ENCODE measurements at places on chromosomes 6 and 20. TPM values are rescaled to one million over a fixed set of nuclear protein-coding genes. Genes with fewer than 3 reads are reported as not detected.
A peak's percentile ranks its signal among the peaks of the same experiment; 100 is the strongest.

The TRIM15 gene
- total RNA-seq = not detected

- no peak for DNase-seq
Observed at GRCh38 chr20:11020712-11021111, 346.9 kb upstream of the JAG1 start.

The C6orf52 gene
- total RNA-seq = 0.89 TPM

The NOX3 gene
- total RNA-seq = not detected

GRCh38 chr6:137780447-137781034 lies 86.5 kb upstream of the TNFAIP3 start:
- no peak for DNase-seq

The HNF4A gene
- not detected for total RNA-seq

- peak; percentile 9 for DNase-seq
Observed at GRCh38 chr20:8812817-8813216, 256.1 kb upstream of the PLCB4 start.

GRCh38 chr6:119020597-119021561 lies 57.6 kb downstream of the FAM184A start:
- no peak for DNase-seq

DNA sequence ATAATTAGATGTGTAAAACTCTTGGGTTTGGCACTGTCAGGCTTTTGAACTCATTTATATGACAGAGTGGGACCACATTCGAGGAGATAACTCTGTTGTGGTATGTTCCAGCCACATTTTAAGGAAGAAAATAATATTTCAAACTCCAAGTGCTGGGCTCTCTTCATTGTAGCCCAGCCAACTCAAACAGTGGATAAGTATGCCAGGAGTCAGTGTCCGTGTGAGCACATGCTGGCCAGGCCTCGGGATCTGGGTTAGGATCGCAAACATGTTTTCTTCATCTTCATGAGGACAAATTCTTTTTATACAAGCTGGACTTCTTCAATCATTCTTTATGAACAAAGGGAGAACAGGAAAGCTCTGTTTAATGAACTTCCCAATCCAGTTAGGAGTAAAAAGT lies 497.5 kb downstream of the MAFB start:
- DNase-seq = no peak

DNA sequence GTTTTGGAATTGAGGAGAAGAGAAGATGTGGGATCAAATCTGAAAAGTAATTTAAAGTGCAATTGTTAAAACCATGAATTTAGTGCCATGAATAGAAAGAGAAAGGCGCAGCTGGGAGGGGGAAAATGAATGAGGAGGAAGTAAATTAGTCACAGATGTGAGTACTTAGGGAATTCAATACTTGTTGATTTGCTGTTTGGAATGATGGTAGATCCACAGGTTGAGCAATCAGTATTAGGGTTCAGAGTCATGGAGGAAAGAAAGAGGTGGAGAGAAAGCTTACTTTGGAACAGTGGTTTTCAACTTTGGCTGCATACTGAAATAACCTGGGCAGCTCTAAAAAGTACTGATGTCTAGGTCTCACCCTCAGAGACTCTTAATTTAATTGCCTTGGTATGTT lies 229.7 kb upstream of the ASCC3 start:
- no peak for DNase-seq

The CCN6 gene
- not detected for total RNA-seq

GRCh38 chr20:59692139-59692538 lies 87.8 kb downstream of the PHACTR3 start:
- DNase-seq = peak; percentile 57

- DNase-seq = no peak
Observed at GRCh38 chr6:142414462-142415250, 112.8 kb downstream of the ADGRG6 start.

GRCh38 chr6:75204217-75204958 lies 1.5 kb downstream of the COL12A1 start:
- peak; percentile 70 for DNase-seq

The COL9A3 gene
- 1.5 TPM for total RNA-seq

The HLA-DPB1 gene
- 27.8 TPM for total RNA-seq

GRCh38 chr6:160258346-160259142 lies at the start of gene SLC22A2:
Gene SLC22A2 (minus strand): TSS chr6:160258821. CDS start chr6:160258757, 64 bp downstream.
- DNase-seq = no peak

GRCh38 chr6:153727885-153728284 lies 311.2 kb upstream of the OPRM1 start:
- no peak for DNase-seq

DNA sequence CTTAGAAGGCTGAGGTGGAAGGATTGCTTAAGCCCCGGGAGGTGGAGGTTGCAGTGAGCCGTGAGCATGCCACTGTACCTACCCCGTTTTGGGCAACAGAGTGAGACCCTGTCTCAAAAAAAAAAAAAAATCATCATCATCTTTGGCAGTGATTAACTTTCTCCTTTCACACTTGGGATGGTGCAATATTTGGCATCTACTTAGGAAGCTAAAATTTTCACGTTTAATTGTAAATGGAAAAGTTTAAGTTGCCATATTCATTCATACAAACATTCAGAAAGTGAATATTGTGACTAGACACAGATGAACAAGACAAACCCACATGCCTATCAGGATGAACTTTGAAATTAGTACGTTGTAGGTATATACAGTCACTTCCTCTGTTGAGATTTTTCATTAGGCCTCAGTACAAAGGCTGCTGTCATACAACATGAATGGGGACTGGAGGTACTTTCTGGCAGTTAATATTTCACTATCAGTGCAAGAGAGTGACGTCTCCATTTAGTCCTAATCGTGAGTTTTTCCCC lies 10.3 kb downstream of the TOP1 start:
- no peak for DNase-seq

The CCHCR1 gene
- 9.7 TPM for total RNA-seq

GRCh38 chr20:24953621-24954133 lies 4.6 kb downstream of the CST7 start:
- DNase-seq = no peak

- no peak for DNase-seq
Observed at GRCh38 chr6:20946022-20946421, 411.8 kb downstream of the CDKAL1 start.

The ERMARD gene
- 8.9 TPM for total RNA-seq

DNA sequence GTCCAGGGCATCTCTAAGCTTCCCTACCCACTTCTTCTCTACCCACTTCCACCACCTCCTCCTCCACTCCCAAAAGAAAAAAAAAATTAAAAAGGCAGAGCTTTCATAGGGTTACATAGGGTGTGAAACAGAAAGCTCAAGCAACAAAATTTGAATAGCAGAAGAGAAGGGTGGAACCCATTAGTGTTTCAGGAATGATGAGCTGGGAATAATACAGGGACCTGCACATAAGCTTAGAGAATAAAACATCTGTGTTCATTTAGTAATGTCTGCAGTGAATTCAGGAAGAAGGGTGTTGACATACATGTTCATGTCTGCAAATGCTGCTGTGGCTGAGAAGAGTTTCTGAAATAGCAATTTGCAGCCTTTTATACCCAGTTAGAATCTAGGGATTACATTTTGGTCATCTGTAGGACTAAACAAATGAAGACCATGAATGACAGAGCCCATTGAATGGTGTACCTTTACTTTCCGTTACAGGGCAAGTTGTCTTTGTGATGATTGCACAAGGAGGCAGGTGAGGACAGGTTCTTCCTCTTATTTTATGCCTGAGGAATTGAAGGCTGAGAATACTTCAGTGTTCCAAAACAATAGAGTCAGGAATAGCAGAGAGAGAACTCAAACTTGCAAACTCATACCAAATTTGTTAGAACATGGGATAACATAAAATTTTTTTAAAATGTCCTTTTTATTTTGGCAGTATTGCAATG lies 975.1 kb downstream of the TFAP2A start:
- no peak for DNase-seq

The KIF13A gene
- 132 TPM for total RNA-seq

DNA sequence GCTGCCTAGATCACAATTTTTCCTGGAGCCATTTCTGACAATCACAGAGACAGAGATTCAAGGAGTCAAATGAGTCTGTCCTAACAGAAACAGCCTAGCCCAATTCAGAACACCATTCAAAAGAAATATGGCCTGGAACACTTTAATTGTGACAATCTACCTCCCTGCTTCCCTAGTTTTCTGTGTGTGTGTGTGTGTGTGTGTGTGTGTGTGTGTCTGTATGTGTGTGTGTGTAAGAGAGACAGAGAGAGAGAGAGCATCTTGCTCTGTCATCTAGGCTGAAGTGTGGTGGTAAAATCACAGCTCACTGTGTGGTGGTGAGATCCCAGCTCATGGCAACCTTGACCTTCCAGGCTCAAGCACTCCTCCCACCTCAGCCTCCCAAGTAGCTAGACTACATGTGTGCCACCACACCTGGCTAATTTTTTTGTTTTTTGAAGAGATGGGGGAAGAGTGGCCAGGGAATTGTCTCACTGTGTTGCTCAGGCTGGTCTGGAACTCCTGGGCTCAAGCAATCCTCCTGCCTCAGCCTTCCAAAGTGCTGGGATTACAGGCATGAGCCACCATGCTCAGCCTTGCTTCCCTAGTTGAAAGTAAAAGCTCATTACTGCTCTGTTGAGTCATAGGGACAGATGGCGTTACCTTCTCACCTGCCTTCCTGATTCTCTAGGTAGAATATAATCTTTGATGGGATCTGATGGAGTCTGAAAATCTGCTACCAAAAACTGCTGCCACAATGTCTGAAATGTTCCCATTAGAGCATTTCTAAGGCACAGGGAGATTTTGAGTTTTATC lies 89.6 kb upstream of the BEND6 start:
- no peak for DNase-seq

DNA sequence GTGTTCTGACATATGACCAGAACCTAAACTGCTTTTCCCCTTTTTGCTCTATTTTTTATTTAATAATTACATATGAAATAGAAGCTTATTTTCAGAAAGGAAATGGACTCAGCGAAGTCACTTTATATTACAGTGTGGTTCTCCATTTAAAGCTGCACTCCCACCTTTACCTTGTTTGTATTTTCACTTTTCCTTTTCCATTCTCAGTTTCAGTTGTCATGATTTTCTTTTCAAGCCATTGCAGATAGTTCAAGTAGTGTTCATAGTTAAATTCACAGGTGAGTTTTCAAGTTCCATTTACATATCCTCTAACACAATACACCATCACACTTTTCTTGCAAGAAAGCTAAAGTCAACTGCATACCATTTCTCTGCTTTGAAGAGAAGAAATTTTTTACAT lies 400.2 kb downstream of the HACE1 start:
- no peak for DNase-seq

The BCL2L1 gene
- 38.8 TPM for total RNA-seq

DNA sequence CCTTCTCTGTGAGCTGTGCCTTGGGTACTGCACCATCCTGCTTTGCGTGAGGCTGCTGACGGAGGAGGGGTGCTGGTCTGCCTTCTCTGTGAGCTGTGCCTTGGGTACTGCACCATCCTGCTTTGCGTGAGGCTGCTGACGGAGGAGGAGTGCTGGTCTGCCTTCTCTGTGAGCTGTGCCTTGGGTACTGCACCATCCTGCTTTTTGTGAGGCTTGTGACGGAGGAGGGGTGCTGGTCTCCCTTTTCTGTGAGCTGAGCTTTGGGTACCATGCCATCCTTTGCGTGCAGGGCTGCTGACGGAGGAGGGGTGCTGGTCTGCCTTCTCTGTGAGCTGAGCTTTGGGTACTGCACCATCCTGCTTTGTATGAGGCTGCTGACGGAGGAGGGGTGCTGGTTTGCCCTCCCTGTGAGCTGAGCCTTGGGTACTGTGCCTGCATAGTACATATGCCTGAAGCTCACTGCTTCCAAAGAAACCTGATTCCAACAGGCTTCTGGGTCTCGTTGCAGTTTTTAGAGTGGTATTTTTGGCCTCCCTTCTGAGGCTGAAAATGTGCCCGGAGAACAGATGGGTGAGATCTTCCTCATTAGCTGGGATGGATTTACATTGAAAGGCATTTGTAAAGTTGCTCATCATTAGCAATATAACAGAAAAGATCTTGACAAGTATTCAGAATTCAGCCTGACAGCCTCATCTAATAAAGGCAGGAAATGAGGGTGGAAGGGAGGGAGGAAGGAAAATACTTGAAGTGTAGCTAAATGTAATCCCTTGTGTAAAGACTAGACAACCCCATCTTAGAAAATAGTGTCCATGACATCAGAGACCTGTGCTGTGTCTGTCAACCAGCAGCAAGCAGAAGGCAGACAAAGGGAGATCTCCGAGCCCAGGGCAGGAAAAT lies 46.8 kb upstream of the UNC93A start:
- no peak for DNase-seq

The PKHD1 gene
- total RNA-seq = 0.02 TPM

GRCh38 chr6:35253249-35253648 lies 6.3 kb upstream of the ZNF76 start:
- DNase-seq = no peak

DNA sequence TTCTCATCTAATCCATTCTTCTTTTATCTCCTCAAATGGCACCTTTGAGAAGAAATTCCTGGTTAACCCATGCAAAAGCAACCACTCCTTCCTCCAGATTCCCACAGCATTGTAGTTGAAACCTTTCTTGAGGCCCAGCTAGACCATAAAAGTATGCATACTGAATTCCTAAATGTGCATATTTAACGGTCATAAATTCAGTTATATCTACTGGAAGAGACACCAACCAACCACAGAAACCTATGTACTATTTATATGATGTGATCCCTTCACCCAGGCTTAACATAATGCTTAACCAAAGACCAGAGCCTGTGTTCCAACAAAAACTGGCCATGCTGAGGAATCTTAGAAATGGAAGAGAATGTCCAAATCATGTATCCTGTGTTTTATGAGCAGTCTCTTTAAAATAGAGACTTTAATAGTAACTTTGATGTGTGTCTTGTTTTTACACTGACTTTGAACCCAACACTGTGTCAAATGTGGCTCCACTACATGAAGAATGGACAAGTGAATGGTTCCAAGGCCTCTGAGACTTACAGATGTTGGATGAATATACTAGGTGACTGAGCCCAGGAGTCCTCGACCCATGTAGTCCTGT lies 11.4 kb upstream of the TAF8 start:
- DNase-seq = no peak

DNA sequence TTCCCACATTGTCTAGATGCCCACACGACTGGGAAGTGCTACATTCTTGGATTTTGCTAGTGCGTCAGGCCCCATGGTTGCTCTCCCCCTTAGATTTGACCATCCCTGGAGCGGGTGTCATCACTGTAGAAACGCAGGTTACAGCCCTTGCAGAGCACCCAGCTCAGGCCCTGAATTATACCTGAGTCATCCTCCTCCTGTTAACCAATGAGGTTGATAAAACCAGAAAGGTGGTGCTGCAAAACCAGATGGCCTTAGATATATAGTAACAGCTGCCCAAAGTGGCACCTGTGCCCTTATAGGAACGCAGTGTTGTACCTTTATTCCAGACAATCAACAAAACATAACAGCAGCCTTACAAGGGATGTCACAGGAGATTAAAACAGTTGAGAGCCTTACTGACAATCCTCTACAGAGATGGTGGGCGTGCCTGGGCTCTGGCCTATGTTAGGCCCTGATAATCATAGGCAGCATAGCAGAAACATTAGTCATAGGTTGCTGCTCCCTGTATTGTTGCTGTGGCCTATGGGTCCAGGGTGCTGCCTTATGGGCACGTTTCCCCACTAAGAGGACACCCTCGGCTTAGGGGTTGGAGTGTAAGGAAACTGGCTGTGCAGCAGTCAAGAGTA lies 33.6 kb upstream of the HSF2 start:
- no peak for DNase-seq

All from heart right ventricle (tissue), 16 donors.